Activated CD4-positive, alpha-beta T cell treated with anti-CD3 and anti-CD28 coated beads for 4 hours (primary cell): ENCODE measurements at places on chromosomes 11 and 22.

DNA sequence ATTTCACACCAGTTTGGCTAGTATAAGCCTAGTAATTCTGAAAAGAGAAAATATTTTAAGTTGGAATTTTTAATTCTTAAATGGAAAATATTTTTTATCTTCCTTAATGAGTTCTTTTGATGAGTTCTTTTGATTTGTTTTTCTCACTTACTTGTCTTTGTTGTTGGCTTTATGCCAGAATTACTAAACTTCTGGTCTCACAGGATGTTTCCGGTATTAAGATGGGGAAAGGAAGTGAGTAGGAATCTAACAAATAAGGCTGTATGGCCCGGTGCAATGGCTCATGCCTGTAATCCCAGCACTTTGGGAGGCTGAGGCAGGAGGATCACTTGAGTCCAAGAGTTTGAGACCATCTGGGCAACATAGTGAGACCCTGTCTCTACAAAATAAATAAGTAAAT lies 106.4 kb downstream of the ARHGAP42 start:
- no peak for DNase-seq

GRCh38 chr22:34946339-34946985 lies 119.5 kb upstream of the ISX start:
- DNase-seq, result no peak

DNA sequence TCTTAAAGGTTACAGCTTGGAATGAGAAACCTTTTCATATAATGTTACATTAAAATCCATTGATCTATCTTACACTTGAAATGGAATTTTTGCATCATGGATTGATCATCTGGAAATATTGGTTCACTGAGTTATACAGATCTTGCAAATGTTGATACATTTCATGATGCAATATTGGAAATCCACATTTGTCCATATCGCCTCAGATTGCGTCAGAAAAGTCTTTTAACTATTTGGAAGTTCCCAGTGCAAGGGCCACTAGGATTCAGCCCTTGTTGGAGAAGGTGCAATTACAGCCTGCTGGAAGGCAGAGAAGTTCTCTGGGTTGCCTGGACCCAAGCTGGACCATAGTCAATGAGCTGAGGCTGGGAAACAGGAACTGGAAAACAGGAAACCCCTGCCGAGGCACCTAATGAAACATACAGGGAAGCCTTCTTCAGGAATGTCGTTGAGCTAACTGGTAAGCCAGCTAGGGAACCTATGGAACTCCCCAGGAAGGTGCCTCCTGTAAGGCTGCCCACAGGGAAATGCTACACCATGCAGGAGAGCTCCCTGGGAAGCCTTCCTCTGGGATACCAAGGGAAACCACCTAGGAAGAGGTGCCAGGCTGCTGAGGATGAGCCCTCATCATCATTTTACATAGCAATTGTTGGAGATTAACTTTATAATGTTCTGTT lies 600.4 kb upstream of the CADM1 start:
- no peak for DNase-seq

DNA sequence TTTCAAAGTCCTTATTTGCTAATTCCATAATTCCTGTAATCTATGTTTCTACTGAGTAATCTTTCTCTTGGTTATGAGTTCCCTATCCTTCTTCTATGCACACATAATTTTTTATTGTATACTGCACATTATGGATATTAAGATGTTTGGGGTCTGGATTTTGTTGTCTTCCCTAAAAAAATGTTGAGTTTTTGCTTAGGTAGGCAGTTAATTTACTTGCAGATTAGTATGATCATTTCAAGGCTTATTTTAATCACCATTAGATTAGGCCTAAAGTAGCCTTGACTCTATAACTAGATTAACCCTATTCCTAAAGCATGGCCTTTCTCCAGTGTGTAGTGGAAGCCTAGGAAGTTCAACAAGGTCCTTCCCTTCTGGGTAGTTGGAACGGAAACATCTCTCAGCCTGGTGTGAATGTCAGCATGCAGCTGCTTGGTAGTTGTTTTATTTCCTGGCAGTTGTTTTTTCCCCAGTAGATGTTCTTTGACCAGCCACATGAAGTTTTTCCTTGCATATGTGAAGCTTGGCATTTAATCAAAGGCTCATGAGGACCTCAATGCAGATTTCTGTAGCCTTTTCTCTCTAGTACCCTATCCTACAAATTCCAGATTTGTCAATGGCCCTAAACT lies 419.3 kb upstream of the NARS2 start:
- no peak for DNase-seq

DNA sequence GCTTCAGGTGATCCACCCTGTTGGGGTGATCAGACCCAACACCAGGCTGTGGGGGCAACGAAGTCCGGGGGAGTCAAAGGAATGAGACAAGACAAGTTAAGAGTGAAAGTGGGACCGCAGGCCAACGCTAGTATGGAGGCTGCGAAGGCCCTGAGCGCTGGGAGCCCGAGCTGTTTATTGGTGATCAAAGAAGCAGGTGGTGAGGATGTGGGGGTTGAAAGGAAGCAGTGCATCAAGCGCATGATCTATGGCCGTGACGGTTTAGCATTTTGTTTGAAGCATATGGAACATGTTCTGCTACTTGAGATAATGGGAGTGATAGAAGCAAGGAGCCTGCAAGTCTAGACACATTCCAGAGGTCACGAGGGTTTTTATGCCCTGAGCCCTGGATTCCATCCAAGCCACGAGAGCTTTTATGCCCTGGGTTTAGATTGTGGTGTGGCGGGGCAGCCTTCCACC lies 49.5 kb downstream of the MCHR1 start:
- peak; percentile 50 for DNase-seq

DNA sequence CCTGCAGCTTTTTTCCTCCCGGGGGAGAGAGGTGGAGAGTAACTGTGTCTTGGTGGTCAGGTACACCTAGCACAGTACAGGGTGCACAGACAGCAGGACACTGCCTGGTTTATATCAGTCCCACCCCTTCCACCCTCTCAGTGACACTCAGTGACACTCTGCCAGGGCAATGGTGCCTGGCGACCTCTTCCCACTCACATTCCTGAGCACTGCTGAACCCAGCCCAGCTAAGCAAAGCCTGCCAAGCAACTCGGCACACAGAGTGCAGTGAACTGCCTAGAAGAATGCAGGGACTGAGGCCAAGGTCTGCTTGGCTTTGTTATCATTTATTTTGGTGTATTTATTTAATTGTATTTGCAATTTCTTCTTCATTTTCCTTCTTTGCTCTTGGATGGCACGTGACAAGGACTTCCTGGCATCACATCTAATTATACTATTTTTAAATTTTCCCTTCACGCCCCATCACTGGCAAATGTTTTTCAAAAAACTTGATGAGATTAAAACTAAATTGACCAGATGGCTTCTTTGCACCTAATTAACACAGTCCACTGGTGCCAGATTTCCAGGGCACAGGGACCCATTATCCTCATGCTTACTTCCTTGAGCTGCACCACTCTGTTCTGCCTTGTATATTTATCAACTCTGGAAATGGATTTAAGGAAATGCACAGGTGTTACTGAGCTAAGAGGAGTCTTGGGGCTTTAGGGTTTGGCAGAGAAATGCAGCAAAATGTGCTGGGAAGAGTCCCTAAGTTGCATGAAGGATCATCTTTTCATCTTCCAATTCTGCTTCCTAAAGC lies 205.6 kb downstream of the ADAMTS15 start:
- DNase-seq, result no peak

- DNase-seq, result no peak
Observed at GRCh38 chr11:130815097-130815802, 101.0 kb downstream of the SNX19 start.

- DNase-seq, result peak; percentile 79
Observed at GRCh38 chr22:22710719-22711531, 66.5 kb downstream of the GGTLC2 start.

DNA sequence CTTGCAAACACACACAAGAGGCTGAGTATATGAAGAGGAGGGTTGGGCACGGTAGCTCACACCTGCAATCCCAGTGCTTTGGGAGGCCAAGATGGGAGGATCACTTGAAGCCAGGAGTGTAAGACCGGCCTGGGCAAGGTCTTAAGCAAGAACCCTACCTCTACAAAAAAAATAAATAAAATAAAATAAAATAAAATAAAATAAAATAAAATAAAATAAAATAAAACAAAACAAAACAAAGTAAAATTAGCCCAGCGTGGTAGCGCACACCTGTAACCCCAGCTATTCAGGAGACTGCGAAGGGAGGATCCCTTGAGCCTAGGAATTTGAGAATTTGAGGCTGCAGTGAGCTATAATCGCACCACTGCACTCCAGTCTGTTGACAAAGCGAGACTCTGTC lies 337.9 kb downstream of the SHANK2 start:
- no peak for DNase-seq

GRCh38 chr22:33591946-33592345 lies 328.3 kb downstream of the LARGE1 start:
- DNase-seq, result no peak

- no peak for DNase-seq
Observed at GRCh38 chr11:122179961-122180834, 64.2 kb upstream of the BLID start.

GRCh38 chr11:110526323-110526722 lies 96.6 kb downstream of the FDX1 start:
- no peak for DNase-seq

DNA sequence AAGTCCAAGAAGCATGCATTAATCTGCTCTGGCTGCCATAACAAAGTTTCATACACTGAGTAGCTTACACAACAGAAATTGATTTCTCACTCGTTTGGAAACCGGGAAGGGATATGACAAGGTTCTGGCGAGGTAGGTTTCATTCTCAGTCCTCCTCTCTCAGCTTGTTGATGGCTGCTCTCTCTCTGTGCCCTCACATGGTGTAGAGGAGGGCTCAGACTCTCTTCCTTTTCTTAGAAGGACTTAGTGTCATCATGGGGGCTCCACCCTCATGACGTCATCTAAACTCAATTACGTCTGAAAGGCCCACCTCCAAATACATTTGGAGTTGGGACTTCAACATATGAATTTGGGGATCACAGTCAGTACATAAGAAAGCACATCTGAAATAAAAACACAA lies 18.6 kb downstream of the GLYATL1 start:
- no peak for DNase-seq

GRCh38 chr11:117523680-117524079 lies 196.0 kb downstream of the CEP164 start:
- no peak for DNase-seq

GRCh38 chr11:7050191-7050590 lies 29.9 kb downstream of the NLRP14 start:
- DNase-seq, result no peak

GRCh38 chr22:25508161-25508560 lies 56.3 kb upstream of the GRK3 start:
- DNase-seq, result no peak

DNA sequence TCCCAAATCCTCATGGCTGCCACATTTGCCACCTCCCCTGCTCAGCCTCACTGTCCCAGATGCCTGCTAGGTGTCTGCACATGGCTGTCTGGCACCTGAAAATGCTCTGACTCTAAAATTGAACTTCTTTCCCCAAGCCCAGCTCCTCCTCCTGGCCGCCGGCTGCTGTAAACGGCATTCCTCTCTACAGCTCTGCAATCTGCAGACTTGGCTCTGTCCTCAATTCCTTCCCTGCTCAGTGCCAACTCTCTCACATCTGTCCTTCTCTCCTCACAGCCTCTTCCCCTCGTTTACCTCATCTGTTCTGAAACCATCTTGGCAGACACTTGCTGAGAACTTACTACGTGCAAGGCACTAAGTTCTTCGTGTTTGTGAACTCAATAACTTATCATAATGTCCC lies 169.4 kb upstream of the SYT13 start:
- no peak for DNase-seq

- no peak for DNase-seq
Observed at GRCh38 chr11:65611028-65611757, 2.8 kb downstream of the MAP3K11 start.

DNA sequence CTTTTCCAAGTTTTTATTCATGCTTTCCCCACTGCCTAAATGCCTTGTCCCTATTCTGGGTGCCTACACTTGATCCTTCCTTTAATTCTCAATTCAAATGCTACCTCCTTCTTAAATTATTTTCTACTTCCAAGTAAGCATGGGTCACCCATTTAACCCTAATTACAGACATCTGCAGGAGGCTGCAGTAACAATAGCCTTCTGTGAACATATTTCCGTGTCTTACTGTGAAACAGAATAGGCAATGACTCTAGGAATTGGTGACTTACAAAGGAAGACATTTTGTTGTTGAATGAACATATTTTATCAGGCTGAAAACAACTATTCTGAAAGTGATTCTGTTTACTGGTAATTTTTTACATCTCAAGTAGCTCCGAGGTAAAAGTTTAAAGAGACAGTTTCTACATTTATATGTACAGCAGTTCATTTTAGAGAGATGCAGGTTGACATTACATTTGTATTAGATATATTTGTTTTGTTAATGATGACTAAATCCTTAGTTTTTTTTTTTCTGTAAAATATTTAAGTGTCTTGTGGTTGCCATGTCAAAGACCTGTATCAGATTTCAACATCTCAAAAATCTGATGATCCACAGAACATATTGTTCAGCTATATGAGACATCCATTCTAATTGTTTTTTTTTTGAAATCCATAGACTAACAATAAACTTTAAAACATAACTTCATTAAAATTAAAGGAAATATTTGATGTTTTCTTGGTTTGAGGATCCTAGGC lies 316.8 kb downstream of the CASP12 start:
- no peak for DNase-seq

GRCh38 chr22:38479096-38479837 lies 11.4 kb downstream of the KDELR3 start:
- DNase-seq, result no peak

- no peak for DNase-seq
Observed at GRCh38 chr11:123076484-123076883, 14.5 kb upstream of the HSPA8 start.

DNA sequence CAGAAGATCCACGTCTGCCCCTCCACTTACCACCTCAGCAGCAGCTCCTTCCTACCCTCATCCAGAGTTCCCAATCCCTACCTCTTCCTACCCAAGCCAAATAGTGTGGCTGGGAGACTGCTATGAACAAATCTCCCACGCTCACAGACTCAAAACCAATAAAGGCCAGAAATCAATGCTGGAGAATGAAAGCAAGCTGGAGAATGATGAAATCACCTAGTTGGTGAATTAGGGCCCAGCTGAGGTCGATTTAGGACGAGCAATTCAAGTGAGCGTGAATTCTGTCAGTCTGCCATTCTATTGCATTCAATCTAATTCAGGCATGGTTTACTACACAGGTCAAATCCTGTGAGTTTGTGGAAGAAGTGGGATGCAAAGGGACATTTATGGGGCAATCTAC lies 22.5 kb downstream of the COMMD9 start:
- DNase-seq, result no peak

GRCh38 chr11:64235437-64236161 lies 1.2 kb downstream of the VEGFB start:
- DNase-seq, result no peak

GRCh38 chr22:46846150-46846831 lies 83.8 kb downstream of the TBC1D22A start:
- peak; percentile 26 for DNase-seq
